Astrocyte (in vitro differentiated cells and primary cell): ENCODE measurements at places on chromosomes 5 and 9.

GRCh38 chr5:59591162-59591561 lies 302.4 kb downstream of the PDE4D start:
- no peak for DNase-seq

GRCh38 chr9:95032580-95033341 lies 284.7 kb downstream of the FANCC start:
- DNase-seq: no peak

- peak; percentile 95 for DNase-seq
These were observed 79.2 kb upstream of the ABCA1 start for GRCh38 chr9:105007143-105007542.

GRCh38 chr5:173925449-173926071 lies 37.4 kb downstream of the CPEB4 start:
- DNase-seq: no peak

DNA sequence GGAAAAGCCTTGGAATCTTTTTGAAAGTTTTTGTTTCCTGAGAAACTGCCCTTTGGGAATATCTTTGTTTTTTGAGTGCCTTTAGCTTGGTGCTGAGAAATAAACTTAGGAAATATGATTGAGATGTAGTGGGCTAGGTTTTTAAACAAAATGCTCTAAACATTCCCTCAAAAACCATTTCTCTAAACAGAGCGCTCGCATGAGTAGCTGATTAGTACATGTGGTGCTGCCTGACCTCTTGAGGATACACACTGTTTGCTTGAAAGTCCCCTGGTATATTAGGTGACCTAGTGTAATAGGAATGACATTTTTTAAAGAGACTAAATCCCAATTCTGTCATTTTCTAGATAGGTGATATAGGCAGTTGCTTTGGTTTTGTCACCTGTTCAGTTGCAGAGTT lies 132.3 kb downstream of the ADAMTSL1 start:
- peak; percentile 36 for DNase-seq

DNA sequence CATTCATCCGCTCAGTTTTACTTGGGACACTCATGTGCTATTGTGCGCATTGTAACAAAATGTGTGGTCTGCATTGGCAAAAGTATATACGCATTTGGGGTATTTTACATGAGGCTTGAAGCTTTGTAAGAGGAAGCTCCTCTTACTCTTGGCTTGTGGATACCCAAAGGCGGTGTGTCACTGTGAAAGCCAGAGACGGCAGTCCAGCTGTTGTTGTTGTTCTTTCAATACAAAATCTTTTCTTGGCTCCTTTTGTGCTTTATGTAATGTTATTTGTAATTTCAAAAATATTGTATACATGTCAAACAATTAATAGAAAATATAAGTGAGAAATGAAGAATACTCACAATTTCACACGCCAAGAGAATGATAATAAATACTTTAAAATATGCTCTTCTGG lies 128.3 kb upstream of the MOCS2 start:
- no peak for DNase-seq

GRCh38 chr9:79896390-79896980 lies 324.7 kb downstream of the TLE4 start:
- no peak for DNase-seq

GRCh38 chr9:88680505-88681160 lies 145.7 kb downstream of the NXNL2 start:
- peak; percentile 42 for DNase-seq

GRCh38 chr5:157740229-157740610 lies 3.3 kb upstream of the LSM11 start:
- DNase-seq: no peak

- no peak for DNase-seq
These were observed 33.4 kb downstream of the VAV2 start for GRCh38 chr9:133958756-133959155.

GRCh38 chr9:116365056-116365471 lies 211.5 kb downstream of the PAPPA start:
- peak; percentile 61 for DNase-seq

GRCh38 chr9:110178281-110178680 lies 29.7 kb downstream of the C9orf152 start:
- DNase-seq: no peak

DNA sequence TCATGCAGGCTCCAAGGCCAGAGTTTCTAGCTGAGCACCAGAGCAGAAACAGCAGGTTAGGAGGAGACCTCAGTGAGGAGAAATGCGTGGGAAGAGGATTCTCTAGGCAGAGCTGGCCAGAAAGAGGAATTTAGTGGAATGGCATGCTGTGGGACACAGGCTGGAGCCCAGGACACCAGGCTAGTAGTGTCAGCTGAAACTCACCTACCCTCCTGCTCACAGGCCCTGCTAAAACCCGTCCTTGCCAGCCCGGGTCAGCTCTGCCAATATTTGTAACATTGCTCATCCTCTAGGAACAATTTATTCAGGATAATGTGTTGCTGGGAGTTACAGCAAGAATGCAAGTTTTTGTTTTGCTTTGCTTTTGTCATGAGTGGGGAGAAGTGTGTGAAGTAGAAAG lies 40.2 kb upstream of the AGXT2 start:
- DNase-seq: peak; percentile 42

GRCh38 chr5:158485604-158486081 lies 614.1 kb downstream of the EBF1 start:
- no peak for DNase-seq

DNA sequence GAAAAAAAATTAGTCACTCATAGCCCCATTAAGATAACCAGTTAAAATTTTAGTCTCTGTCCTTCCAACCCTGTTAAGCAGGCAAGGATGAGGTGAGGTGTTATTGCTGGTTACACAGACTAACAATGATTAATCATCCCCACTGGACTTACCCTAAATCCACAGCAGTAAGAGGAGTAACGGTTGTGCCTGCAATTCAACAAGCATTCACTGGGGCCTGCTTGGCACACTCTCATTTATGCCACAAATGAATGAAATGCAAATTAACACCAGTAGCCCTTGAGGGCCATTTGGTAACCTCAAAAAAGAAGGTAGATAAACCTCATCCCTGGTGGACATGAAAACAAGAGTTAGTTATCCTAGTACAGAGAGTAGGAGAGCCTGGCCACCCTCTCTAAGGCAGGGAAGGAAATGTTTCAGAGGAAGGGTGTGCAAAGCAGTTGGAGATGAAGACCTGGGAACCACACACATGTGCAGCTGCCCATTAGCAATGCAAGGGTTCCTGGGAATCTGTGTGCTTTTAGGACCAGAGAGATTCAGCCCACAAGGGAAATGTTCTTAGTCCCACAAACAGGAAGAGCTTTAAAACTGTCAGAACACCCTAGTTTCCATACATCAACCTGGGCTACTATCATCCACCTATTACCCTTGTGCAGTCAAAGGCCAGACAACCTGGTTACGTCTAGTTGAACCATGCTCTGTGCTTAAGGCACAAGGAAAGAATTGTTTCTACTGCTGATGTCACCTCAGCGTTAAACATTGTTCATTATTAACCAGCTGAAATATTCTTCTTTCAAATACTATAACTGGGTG lies 7.7 kb downstream of the LHFPL2 start:
- DNase-seq: peak; percentile 64

DNA sequence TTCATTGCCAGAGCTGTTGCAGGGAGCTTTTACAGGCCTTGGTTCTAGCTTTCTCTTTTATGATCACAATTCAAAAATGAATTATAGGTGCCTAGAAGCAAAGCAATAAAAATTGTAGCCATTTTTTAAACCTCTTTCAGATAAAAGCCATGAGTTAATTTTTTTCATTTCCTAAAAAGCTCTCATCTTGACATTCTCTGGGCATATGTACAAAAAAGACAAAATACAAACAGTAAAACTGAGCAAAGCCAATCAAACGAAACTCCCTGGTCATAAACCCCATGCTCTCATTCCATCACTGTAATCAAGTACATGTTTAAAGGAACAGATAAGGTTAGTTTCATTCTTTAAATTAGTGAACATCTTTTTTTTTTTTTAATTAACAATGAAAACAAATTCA lies 101.9 kb downstream of the ERCC6L2 start:
- no peak for DNase-seq

DNA sequence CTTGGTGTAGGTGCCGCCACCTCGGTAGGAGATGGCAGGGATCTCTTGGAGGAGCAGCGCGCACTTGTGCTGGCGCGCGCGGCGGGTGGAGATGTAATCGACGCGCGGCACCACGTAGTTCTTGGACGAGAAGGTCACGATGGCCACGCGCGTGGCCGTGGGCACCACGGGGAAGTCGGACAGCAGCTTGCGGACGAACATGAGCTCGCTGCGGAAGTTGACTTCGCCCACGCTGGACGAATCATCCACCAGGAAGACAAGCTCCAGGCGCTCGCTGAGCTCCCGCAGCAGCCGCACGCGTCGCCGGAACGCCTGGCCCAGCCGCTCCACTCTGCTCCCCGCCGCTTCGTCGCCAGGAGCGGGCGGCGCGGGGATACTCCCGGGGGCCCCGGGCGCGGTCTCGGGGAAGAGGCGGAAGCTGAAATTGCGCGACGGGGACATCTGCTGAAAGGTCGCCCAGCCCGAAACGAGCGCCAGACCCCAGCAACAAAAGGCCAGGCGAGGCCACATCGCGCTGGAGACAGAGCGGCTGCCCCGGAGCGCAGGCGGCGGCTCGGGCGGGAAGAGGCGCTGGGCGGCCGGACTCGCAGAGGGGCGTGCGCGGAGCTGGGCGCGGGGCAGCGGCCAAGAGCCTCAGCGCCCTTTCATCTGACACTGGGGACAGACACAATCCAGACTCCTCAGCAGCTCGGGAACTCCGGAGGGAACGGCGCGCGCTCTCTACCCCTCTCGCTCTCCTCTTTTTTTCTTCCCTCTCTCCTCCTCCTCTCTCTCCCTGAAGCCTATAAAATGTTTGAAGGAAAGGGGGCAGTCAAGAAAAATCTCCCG lies at the start of gene SVEP1:
SVEP1 (minus strand) TSS at position 708 of the 828 bp plus-strand sequence; CDS start at position 510, 198 bp downstream.
- DNase-seq: peak; percentile 72

- DNase-seq: no peak
These were observed 81.7 kb upstream of the ZBTB43 start for GRCh38 chr9:126722922-126723806.

DNA sequence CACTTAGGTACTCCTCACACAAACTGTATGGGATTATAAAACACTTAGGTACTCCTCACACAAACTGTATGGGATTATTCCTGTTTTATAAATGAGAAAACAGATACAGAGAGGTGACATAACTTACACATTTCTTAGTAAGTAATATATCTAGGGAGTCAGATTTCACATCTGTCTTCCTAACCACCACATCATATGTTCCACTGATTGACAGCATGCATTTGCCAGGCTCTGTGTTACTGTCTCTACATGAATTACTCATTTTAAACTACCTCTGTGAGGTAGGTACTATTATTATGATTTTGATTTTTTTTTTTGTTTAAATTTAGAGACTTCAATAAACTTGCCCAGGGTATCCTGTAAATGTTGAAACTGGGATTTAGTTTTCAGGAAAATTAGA lies 232.7 kb downstream of the CCDC171 start:
- DNase-seq: no peak

- DNase-seq: no peak
These were observed 573.9 kb downstream of the ZNF608 start for GRCh38 chr5:124172389-124173003.

DNA sequence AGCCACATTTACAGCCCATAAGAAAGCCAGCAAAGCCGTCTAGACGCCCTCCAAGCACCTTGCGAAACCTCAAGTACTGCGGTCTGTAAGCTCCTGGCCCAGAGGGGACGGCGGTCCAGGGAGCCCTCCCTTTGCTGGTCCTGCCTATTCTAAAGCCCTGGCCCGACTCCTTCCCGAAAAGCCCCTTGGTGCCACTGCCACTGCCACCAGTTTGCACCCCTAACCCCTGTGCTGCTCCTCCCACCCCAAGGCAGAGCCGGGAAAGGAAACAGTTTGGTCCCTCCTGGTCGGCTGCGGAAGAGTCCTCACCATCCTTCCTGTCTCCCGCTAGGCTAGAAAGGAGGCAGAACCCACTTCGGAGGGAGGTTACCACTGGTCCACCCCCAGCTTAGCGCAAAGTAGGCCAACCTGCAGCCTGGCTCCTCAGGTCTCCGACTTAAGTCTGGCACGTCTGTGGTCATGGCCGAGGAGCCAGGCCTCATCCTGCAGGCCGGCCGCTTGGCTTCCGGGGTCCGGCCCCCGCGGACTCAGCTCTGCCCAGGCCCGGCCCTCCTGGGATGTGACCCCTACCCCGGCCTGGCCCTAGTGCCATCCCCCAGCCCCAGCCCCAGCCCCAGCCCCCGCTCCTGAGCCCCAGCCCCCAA lies 916 bp downstream of the TOR1A start:
- DNase-seq: peak; percentile 29
